ENCODE measurements at places on chromosomes 1 and 21.

DNA sequence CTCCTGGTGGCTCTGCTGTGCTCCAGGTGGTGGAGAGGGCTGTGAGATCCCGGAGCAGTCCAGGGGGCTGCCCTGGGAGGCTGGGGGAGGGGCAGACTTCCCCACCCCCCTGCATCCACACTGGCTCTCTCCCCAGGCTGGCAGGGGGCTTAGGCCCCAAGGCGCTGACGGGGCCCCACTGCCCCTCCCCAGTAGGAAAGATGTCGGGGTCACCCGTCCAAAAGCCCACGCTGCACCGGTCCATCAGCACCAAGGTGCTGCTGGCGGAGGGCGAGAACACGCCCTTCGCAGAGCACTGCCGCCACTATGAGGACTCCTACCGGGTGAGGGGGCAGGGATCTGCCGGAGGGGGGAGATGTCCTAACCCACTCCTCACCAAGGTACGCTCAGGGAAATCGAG is 5.8 kb downstream of the RNF207 start:
- DNase-seq = no peak

- no peak for DNase-seq
These were observed 1.3 kb downstream of the TINAGL1 start for GRCh38 chr1:31577515-31578192.

DNA sequence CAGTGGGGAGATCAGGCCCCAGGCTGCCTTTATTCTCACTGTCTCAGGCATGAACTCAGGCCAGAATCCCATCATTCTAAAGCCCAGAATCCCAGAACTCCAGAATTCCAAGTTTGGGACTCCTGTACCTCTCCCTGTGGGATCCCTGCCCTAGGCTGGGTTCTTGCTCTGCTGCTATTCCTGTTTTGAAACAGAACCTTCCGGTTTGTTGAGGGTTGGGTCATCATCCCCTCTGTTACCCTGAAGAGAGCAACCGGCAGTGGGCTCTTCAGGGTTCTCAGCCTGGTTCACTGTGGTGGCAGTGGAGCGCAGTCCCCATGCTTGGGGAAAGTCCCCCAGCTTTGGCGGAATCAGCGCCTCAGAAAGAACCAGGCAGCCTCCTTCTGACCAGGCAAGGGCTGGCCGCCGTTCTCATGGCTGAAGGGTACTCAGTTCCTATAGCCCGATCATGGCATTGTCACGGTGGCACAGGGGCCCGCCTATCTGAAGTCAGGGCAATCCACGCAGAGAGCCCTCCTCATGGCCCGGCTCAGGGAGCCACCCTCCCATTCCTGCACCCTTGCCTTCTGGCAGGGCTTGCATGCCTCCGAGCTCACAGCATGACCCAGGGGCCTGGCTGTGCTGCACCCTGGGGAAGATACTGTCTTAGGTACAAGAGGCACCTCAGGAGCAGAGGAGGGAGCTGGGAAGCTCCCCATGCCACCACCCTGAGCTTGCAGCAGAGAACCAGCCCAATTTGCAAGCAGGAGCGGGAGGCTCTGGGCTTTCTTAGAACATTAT is 335.6 kb upstream of the VAMP3 start:
- DNase-seq = no peak

- DNase-seq = peak; percentile 71
These were observed 90.4 kb downstream of the SLC45A1 start for GRCh38 chr1:8408151-8408839.

DNA sequence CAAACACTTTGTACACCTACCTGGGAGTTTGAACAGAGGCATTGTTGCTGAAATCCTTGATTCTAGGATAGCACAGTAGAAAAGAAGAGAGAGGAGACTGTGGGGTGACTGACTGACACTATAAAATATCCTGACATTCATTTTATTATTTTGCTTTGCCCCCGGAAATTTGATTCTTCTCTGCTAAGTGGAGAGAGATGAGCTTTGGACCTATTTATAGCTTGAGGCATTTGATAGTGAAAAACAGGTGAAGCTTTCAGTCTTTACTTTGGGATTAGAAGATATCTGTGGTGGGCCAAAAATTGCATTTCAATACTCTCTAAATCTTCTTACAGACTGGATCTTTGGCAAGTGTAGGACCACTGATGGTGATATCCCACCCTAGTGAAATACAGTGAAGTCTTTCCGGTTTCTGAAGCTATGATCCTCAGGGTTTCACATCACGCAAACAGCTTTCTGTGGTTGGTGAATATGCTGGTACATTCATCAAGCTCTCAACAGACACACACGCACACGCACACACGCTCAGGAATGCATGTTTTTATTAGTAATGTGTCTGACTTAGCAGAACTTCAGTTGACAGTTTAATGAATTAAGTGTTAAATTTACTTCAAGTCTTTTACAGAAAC is at the start of gene AMPD1:
AMPD1 (minus strand) TSS at position 117 of the 629 bp plus-strand sequence; CDS start at position 42, 75 bp downstream.
- DNase-seq = no peak

DNA sequence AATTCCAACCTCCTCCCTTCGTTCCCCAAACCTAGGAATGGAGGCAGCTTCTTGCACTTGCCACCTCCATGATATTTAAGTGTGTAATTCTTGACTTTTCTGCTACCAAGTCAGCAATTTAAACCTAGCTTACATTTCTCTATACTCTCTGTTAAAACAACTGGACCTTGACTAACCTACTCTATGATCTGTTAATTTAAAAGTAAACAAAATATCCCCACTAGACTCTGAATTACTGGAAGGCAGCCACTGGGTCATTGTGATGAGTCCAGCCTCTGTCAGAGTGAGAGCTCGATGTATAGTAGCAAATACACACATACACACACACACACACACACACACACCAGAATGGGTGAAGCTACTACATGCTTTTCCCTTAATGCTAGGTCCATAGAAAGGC is 40.0 kb upstream of the DHCR24 start:
- DNase-seq = no peak

DNA sequence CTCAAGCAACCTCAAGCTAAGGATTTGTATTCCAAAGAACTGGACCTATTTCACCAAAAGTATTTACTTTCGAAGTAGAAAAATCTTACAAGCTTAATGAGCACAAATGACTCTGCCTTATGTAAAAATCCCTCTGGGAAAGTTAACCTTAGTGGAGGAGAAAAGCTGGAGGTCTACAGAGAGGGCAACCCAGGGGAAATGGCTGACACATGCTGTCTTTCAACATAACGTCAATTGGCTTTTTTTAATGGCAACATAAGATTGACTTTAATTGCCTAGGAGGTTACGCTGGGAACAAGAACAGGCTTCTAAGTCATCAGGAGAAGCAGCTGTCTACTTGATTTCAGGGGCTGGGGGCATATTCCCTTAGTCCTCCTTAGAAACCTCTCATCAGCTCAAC is 52.3 kb downstream of the UTP25 start:
- DNase-seq = no peak

GRCh38 chr1:89121641-89122040 is 4.3 kb downstream of the GBP2 start:
- DNase-seq = no peak

GRCh38 chr1:21946836-21947587 is 9.9 kb upstream of the HSPG2 start:
- no peak for DNase-seq

DNA sequence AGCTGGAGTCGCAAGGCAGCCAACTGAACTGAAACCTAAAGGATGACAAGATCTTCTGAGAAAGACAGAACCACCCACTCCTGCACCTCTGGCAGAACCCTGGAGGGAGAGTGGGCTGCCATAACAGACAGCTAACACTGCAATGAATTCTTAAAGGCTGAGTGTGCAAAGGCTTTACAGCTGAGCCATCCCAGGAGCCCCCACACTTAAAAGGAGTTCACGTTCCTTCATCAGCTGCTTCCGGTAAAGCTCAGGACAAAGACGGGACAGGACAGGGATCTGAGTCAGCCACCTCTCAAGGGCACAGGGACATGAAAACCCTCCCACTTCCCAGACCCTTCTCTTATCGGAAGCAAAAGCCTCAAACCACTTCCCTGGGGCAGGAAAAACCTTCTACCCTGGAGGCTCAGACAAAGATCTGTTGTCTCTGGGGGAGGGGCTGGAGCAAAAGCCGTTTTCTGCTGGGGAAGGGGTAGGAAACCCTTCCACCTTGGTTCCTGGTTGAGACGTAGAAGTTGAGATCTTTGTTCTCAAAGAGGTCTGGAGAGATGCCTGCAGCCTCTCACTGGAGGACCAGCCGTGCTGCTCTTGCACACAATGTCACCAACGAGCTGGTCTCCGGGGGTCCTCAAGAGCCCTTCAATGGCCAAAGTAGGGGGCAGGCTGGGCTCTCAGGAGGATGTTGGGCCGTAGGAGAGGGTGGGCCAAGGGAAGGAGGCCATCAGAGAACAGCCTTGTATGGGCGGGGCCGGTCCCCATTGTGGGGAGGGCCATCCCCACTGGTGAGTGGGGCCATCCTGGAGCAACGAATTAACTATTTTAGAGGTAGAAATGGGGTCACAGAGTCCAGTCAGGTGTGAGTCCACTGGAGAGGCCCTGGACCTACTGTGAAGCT is 452.4 kb downstream of the PTPRU start:
- DNase-seq = no peak

- peak; percentile 39 for DNase-seq
These were observed 47.1 kb upstream of the ETS2 start for GRCh38 chr21:38758501-38759214.

DNA sequence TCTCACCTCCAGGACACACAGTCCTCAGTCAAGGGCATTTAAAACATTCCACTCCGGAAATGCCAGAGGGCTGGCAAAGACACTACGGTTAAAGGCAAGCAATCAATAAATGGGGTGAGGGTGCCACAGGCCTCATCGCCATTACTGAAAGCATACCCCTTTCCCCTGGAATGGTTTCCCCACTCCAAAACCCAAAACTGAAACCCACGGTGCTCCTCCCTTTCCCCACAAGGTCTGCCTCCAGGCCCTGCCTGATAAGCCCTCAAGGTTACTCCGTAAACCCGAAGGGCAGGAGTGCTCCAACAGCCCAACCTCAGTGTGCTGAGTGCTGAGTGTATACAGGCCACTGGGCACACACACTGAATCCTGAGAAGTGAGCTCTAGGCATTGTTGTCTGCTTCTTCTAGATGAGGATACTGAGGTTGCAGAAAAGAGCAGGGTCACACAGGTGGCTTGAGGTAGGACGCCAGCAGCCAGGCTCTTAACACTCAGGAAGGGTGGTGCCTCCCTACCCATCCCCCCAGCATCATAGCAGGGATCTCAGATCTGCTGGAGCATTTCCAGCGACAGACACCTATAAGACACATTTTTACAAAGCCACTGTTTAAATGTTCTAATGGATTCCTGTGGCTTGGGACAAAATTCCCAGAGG is 29.0 kb downstream of the SSBP3 start:
- no peak for DNase-seq

- DNase-seq = no peak
These were observed 82.1 kb downstream of the PRDM2 start for GRCh38 chr1:13781907-13782633.

- no peak for DNase-seq
These were observed 51.8 kb downstream of the ST6GALNAC5 start for GRCh38 chr1:76919085-76919484.

DNA sequence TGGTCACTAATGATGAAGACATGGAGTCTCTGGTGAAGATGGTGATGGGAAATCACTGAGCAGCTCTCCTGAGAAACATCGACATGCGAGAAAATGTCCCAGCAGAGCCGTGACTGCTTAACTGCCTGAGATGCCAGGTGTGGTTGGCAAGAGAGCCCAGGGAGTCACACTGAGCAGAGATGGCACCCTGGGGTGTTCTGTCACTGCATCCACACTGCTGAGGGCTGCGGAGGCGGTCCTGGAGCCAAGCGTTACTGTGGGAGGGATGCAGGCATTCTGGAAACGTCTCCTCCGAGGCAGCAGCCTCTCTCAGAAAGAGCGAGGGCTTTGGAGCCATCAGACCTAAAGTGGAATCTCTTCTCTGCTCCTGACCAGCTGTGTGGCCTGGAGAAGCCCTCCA is 57.2 kb downstream of the EPHB2 start:
- DNase-seq = no peak

DNA sequence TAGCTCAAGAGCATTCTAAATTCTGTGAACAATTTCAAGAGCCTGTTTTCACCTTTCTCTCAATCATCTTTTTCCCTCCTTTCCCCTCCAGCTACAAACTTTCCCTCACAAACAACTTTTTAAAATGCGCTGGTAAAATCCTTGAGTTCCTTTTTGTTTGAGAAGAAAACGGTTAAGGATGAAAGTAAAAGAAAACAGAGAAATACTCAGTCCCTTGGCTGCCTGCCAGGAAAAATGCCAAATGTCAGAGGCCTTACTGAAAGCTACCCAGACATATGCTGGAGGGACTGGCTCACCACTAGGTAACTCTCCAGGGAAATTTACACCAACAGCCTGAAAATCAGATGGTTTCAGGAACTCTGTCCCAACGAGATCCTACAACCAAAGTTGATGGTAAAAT is 11.0 kb upstream of the SERBP1 start:
- peak; percentile 31 for DNase-seq

DNA sequence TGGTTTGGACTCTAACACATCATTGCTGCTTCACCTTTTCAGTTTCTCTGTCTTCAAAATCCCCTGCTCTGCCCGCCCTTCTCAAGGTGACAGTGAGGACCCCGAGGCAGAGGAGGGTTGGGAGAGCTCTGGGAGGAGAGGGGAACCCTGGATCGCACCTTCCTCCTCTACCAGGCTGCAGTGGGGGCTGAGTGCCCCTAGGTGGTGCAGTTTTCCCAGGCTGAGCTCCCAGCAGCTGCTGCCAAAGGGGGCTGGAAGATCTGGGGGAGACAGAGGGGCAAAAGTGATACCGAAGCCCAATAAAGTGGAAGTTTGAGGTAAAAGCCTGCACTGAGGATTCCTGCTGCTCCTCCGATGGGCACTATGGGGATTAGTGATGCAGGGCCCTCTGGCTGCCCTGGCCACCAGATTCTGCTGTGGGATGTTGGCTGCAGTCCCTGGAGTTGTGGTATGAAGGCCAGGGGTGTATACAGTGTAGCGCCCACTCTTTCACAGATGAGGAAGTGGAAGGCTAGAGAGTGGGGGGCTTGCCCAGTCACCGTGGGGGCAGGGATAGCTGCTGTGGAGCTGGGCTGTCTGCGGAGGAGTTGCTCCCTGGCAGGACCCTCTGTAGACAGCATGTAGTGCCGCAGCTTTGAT is 40.7 kb upstream of the SCMH1 start:
- DNase-seq = no peak

- no peak for DNase-seq
These were observed 57.8 kb upstream of the C1orf185 start for GRCh38 chr1:51044199-51044598.

GRCh38 chr21:45114072-45114471 is 39.7 kb downstream of the ADARB1 start:
- DNase-seq = no peak

GRCh38 chr1:34771573-34772371 is 9.2 kb upstream of the GJB3 start:
- DNase-seq = no peak

- no peak for DNase-seq
These were observed 109.2 kb downstream of the CASZ1 start for GRCh38 chr1:10687251-10687651.

GRCh38 chr1:2601721-2602303 is 15.2 kb downstream of the PRXL2B start:
- DNase-seq = no peak
